ENCODE measurements at places on chromosomes 4 and X.

DNA sequence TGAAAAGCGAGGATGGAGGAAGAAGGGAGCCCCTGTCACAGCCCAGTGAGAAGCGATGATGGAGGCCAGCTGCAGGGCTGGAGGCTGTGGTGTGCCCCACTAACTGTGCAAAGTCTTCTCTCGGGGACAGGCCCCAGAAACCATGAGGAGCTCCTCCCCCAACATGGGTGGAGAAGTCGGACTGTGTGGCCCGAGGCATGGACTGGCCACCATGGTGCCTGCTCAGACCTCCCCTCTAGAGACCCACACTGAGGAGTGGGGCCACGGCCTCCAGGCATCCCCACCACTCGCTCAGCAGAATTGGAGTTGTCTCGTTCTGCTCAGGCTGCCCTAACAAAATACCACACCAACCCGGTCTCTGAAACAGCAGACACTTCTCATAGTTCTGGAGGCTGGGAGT is 12.2 kb upstream of the PDE6B start:
- no peak for DNase-seq

DNA sequence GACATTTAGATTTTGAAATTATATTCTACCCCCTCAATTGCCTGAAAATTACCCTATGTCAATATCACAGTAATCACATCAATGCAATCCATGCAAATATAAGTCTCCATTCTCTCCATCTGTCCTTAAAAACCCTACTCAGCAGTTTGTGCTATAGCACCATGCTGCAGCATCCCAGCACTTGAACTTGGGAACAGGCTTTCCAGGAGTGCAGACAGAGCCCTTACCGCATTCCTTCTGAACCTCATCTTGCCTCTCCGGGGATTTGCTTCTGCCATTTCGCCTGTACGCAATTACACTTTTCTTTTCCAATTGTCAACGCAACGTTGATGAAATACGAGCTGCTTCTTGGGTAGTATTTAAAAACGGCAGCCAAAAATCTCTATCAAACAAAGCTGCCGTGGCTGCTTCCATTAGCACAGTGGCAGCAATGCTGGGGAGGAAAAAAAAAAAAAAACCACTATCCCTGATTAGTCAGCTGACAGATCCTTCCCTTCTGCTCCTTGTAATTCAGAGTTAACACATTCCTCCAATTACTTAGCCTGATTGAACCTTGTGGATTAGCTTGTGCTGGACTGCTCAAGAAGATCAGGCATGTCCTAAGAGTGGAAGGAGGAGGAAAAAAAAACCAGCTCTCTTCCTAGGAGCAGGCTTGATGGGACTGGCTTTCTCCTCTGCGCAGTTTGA is 65.6 kb downstream of the MCF2 start:
- no peak for DNase-seq

DNA sequence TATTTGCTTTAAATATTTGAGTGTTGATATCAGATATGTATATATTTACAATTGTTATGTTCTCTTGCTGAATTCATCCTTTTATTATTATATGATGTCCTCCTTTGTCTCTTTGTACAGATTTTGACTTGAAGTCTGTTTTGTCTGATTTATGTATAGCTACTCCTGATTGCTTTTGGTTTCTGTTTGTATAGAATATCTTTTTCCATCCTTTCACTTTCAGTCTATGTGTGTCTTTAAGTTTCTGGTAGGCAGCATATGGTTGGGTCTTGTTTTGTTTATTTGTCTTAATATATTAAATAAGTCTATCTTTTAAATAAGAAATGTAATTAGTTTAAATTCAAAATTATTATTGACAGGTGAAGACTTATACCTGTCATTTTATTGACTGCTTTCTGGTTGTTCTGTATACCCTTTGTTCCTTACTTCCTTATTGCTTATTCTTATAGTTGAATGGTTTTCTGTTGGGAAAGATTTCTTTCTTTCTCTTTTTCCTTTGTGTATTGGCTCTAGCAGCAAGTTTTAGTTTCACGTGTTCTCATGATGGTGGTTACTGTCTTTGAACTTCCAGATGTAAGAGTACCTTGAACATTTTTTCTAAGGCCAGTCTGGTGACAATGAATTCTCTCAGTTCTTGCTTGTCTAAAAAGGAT is 31.1 kb downstream of the RAB28 start:
- DNase-seq: no peak

DNA sequence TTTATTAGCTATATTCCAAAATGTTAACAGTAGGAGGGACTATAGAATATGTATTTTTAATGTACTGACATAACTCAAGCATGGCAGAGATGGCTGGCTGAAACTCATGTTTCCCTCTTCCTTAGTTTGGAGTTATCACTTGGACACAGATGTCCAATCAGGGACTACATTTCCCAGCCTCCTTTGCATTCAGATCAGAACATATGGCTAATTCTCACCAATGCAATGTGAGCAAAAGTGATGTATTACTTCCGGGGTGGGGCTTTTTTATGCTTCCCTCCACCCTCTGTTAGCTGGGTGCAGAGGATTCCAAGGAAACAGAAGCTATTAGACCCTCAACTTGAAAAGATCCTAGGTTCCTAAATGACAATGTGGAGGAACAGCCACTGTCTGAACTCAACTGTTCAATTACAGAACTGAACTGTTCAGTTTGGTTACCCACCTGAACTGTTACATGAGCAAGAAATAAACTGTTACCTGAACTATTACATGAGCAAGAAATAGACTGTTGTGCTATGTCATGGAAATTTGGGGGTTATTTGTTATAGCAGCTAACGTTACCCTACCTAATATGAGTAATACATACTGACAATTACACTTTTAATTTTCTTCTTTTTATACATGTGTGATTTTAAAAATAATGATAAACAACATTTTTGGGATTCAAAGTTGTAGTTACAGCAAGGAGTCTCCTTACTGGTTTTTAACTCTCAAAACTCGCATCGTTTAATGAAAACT is 29.6 kb upstream of the ERVMER34-1 start:
- DNase-seq: no peak

GRCh38 chr4:26094911-26095310 is 180.9 kb downstream of the SMIM20 start:
- no peak for DNase-seq

Measured in GM18507 (cell line).